Activated CD8-positive, alpha-beta memory T cell treated with anti-CD3 and anti-CD28 coated beads for 48 hours (primary cell): ENCODE measurements at places on chromosomes 16 and 17.
A peak's percentile ranks its signal among the peaks of the same experiment; 100 is the strongest.

- DNase-seq: no peak
These were observed 12.6 kb downstream of the SNX20 start for GRCh38 chr16:50668368-50669008.

- DNase-seq: no peak
These were observed 5.7 kb downstream of the TRIM47 start for GRCh38 chr17:75872434-75873351.

DNA sequence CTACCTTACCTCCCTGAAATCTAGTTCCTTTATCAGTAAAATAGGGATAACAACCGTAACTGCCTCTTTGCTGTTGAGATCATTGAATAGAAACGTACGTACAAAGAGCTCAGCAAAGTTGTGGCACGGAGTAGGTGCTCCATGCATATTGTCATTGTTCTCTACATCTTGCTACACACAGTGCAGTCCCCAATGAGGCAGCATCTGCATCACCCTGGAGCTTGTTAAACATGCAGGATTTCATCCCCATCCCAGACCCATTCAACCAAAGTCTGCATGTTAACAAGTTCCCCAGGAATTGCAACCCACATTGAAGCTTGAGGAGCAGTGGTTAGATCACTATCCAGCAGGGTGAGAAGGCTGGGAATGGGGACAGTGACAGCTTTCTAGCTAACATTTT, 33.7 kb upstream of the CCL2 start:
- no peak for DNase-seq

- no peak for DNase-seq
These were observed 9.1 kb downstream of the TIMM22 start for GRCh38 chr17:1006054-1006453.

- peak; percentile 91 for DNase-seq
These were observed 24.2 kb upstream of the KRT17 start for GRCh38 chr17:41648411-41649195.

DNA sequence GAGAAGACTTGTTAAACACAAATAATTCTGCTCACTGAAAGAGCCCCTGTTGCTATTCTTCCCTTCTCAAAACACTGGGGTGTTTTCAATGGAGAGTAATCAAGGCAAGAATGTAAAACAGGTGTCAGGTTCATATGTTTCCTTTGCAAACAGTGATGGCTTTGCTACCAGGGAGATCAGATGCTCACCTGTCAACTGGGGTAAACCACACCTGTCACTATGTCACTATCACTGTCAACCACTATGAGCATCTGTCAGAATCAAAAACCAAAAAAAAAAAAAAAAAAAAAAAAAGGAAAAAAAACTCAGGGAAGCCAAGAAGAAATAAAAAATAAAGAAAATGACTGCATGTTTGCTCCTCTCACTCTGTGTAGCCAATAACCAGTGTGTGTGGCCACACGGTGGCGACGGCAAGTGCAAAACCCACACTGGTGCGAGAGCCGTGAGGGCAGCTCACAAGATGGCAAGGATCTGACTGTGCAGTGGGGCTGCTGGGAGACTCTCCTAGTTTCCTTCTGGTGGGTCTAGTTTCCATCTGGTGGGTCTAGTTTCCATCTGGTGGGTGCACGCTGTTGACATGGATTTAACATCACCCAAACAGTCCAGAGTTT, 22.7 kb downstream of the USP22 start:
- DNase-seq: no peak

- no peak for DNase-seq
These were observed 302.7 kb downstream of the MAP2K6 start for GRCh38 chr17:69717214-69717613.

DNA sequence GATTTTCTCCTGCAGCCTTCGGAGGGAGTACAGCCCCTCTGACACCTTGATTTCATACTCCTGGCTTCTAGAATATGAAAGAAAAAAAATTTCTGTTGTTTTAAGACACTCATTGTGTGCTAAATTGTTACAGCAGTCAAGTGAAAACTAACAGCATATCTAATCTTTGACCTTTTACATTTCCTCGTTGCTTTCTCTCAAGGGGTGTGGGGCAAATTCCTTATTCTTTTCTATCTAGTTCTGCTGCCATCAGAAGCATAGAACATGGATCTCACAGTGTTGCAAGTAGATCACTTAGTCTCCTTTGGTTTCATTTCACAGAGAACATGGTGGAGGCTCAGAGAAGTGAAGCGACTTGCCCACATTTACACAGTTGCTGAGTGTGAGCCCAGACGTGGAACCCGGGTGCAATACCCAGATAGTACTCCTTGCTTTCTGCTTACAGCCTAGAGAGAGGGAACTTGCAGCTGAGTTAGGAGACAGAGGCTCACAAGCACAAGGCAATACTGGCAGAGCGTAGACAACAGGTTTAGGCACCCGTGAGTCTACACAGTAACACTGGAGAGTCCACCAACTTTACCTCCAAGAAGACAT, 28.7 kb upstream of the MMD start:
- DNase-seq: no peak

GRCh38 chr16:11913425-11914079, 2.2 kb downstream of the GSPT1 start:
- DNase-seq: no peak

- no peak for DNase-seq
These were observed 24.6 kb upstream of the GUCY2D start for GRCh38 chr17:7977805-7978204.

DNA sequence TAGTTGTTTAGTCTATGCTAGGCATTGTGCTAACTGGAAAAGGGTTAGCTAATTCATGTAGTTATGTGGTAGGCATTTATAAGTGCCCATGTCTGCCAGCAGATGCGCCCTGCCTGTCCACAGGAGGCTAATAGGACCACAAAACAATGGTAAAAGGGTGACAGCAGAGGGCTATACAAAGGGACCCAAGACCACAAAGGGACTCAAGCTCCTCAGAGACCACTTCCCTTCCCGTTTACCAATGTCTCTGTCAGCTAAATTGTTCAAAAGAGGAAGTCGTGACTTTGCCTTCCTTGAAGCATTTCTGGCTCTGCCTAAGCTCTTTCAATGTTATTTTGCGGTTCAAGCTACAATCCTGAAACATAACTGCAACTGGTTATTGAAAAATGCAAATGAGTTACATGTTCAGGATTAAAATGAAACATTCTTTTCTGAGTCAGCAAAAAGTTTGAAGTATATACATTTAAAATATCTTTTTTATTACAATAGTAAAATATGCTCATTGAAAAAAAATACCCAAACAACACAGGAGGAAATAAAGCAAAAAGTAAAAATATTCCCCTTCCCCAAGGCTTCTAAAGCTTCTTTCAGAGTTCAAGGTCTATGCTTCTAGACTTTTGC, 149.2 kb downstream of the MAF start:
- no peak for DNase-seq

DNA sequence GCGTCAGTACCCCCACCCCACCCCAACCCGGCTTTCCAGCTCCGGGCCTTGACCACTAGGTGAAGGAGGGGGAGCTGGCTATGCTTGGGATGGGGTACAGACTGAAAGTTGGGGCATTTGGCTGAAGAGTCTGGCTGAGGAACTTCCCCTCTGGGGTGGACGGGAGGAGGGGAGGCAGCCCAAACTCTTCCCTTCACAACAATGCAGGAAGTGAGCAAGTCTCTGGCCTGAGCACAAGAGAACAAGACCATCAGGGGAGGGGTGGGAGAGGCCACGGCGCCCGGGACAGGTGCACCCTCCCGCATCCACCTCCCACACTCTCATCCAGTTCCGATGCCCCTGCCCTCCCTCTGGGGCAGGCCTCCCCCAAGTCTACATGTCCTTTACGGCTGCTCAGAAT, 5.6 kb downstream of the USH1G start:
- no peak for DNase-seq

GRCh38 chr16:83953796-83954576, 946 bp downstream of the OSGIN1 start:
- DNase-seq: no peak

- DNase-seq: no peak
These were observed 12.8 kb downstream of the PHF12 start for GRCh38 chr17:28938552-28938951.

DNA sequence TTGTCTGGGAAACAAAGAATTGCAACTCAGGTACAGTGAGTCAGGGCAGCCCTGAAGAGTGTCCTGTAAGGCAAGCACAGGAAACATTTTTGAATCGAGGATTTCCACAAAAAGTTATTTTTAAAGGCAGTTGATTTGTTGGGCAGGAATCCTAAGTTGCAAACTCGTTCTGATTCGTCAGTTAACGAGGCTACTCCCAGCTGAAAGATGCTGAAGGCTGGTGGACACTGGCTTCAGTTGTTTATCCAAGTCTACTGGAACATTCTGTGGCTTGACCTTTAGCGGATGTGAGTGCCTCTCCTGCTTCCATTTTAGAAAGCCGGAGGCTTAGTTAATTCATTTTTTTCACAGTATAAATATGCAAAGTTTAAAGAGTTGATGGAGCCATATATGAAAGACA, 84.2 kb downstream of the KCNJ12 start:
- DNase-seq: no peak

- no peak for DNase-seq
These were observed 506.8 kb upstream of the SOX9 start for GRCh38 chr17:71613996-71614395.
